ENCODE measurements at places on chromosomes 2 and 18.

DNA sequence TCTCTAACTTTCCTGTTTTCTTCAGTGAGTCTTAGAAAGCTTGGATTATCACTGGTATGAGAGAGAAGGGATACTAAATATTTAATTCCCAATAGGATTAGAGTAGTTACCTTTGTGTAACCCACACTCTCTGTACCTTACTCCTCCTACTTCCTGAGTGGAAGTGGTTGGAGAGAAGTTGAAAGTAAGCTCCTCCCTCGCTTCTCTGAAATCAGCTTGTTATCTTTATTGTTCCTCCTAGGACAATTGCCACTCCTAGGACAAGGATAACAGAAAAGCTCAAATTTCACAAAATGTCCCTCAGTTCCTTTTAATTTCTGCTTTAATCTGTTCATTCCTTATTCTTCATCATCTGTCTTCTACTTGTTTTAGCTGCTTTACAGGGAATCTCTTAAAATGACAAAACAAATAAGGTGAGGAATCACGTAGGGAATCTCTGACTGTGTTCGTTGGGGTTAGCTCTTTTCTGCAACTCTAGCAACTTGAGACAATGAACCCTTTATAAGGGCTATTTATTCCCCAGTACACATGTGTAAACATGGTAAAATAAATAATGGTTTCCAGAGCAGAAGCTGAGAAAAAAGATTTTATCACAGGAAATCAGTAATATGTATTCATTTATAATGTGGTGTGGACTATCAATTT is 8.6 kb downstream of the ITPRID2 start:
- DNase-seq = no peak

GRCh38 chr2:227717687-227718567 is at the start of gene SLC19A3:
Gene SLC19A3, minus strand, starts transcription at chr2:227718028. Its CDS starts 15,710 bp downstream, at chr2:227702318.
- DNase-seq = no peak

DNA sequence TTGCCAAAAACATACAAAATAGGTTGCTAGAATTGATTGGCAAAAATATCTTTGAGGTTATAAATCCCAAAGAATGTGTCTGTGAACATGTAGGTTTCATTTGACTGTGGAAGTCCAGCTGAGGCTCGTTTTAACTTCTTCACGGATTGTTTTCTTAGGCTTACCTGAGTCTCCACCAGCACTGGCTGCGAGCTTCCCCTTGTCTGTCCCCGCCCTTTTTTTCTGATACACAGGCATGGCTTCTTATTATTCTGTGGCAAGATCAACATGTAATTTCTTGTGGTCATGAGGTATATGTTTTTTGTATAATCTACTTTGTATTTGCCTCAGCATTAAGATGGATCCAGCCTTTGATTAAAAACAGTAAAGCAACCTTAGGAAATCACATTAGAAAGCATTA is 7.2 kb upstream of the SLC40A1 start:
- no peak for DNase-seq

DNA sequence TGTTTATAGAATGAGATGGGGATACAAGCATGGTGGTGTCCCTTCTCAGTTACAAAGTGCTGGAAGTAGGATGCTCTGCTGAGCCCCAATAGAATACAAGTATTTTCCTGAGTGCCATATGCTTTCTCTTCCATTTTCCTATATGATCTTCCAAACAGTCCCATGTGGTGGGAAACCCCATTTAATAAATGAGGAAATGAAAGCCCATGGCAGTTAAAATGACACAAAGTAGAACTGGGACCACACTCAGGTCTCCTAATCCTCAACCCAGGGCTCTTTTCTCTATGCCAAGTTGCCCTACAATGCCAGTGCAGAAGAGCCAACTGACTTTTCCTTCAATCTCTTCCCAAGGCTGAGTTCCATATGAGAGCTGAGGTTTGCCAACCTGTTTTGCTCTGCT is 210.2 kb upstream of the FBXO11 start:
- DNase-seq = no peak

DNA sequence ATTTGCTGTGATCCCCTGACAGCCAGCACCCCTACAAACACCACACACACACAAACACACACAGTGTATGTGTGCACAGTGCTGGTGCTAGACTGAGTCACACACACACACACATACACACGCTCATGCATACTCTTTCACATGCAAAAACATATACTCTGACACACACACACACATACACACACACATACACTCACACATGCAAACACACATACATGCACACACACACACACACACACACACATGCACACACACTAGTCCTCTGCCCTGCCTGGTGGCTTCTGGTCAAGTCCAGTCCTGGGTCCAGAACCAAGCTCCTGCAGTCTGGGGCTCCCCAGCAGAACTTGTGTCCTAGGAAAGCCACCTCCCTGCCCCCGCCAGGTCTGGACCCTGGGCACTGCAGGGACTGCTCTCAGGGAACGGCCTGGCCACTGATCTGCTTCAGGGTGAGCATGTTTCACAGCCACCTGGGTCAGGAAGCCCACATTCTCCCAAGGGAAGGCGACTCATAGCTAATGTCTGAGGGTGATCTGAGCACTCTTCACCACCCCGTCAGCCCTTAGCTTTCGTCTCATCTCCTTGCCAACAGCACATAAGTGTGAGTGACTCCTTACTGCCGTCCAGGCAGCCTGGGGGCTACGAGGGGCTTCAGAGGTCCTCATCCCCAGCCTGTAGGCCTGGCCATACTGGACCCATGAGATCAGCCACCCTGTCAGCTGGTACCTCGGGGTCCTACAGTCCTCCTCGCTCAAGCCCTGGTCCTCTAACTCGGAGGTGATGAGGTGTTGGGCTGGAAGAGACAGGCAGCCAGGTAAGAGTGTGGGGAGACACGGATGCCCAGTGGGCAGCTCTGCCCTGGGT is 88.1 kb downstream of the MCFD2 start:
- DNase-seq = no peak

DNA sequence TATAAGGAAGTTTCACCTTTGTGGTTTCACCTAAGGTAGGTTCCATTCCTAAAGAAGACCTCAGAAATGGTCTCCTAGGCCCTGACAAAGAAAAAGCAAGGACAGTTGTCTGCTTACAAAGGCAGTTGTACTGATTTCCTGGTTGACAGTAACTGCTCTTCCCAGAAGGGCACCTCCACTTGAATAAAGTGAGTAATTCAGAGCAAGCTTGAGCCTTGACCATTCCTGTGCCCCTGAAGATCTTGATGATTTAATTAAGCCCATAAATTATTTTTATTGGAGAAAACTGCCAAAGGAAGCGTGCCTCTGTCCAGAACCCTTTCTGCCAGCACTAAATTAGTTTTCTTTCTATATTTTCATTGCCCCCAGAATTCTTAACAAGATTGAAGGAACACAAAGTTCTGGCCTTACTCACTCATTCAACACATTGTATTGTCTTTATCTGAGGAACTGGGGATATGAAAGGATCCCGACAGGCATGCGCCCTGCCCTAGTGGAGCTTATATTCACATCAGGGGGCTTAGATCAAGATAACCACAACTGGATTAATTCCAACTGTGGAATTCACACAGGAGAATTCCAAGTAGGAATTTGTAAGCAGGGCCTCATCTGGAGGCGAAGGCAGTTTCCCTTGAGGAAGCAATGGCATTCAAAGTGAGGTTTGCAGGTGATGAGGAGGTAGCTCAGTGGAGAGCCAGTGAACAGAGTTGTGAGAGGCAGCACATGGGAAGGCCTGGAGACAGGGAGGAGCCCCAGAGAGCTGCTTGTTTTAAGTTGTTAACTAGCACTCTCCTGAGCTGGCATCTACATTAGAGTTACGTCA is 21.2 kb downstream of the PTRHD1 start:
- DNase-seq = no peak

GRCh38 chr2:188291142-188291616 is 495 bp upstream of the GULP1 start:
- no peak for DNase-seq

- DNase-seq = no peak
These were observed 209.5 kb downstream of the KLHL29 start for GRCh38 chr2:23594460-23594825.

DNA sequence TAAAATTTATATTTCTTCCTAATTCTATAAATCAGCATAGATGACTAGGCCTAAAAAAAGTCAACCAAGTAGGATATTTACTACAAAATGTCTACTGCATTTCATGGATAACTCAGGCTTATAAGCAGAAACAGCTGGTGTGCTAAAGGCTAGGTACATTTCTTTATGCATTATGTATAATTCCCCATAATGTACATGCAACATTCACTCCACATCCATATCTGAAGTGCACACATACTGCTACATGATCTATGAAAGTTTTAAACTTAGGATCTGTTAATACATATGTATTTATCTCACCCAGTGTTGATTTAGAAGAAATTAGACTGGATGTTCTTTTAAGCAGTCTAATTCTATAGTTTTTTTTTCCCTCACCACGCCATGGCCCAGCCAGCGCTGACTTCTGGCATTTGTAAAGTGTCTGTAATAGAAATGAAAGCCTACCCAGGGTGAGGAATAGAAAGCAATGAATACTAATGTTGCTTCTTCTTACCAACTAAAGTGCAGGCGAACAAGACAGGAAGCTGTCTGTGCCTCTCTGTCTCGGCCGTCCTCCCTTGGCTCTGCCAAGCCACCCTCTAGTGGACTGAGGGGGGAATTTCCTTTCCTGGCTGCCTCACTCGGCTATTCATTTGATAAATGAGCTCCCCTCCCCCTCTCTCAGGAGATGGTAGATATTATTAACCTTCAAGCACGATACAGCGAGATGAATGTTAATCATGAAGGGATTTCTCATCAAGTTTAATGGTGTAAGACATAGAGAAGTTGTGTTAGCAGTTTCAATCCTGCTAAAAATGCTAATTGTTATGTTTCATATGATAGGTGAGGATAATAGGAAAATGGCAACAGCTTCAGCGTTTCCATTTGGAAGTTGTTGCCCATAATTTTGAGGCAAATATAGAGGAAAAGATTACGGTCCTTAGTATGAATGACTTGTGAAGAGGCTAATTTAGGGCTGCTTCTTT is 384.5 kb downstream of the MTX2 start:
- no peak for DNase-seq

DNA sequence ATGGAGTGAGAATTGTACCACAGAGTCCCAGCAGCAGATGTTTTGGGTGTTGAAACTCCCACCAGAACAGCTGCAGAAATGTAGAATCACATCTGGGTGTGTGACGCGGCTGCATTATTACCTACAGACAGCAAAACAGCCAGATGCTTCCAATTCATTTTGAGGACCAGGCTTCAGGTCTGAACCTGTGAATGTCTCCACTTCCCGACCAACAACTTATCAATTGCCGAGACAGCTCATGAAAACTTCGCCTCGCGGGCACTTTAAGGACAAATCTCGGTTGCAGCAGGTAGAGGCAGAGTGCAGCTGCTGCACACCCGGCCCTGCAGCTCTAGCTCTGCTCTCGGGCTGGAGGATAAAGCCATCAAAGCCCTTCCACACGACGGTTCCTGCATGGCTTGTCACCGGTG is 202.0 kb downstream of the HRH4 start:
- no peak for DNase-seq

GRCh38 chr2:11827547-11827946 is 81.1 kb downstream of the LPIN1 start:
- DNase-seq = no peak

GRCh38 chr2:16263241-16263890 is 323.0 kb downstream of the MYCN start:
- no peak for DNase-seq
